HCEC 1CT (cell line): ENCODE measurements at places on chromosomes 5 and 9.

DNA sequence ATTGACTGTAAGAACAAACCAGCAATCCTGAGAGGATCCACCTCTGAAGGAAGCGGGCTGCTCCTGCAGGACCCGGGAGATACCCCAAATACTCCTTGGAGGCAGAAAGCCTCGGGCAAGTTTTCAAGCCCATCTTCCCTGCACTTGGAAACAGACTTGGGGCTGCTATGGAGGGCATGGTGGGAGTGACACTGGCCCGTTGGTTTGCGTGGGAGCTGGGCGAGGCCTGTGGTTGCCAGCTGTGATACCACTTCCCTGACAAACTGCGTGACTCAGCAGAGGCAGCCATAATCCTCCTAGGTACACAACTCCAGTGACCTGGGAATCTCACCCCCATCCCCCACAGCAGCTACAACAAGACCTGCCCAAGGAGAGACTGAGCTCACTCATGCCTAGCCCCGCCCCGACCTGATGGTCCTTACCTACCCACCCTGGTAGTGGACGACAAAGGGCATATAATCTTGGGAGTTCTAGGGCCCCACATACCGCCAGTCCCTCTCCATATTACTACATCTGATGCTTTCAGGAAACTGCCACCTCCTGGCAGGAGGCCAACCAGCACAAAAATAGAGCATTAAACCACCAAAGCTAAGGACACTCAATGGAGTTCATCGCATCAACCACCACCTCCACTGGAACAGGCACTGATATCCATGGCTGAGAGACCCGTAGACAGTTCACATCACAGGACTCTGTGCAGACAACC, 38.1 kb upstream of the VLDLR start:
- DNase-seq, result no peak

DNA sequence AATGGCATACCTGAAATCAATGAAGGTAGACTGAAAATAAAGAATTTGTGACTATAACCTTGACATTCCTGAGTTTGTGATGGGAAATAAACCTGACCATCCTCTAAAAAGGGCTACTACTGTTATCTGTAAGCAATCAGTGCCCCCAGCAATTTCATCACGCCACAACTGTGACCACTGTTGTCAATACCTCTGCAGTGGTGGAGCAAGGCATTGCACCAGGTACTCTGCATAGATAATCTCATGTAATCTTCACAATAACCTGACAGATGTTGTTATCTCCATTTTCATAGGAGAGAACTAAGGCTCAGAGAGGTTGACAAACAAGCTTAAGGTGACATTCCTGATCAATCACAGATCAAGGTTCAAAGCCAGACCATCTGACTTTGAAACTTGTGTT, 38.5 kb upstream of the FRRS1L start:
- no peak for DNase-seq

- DNase-seq, result peak; percentile 75
Measured at GRCh38 chr9:132669698-132670456, at the start of gene DDX31. Gene DDX31, minus strand, starts transcription at chr9:132669983. Its CDS starts 49 bp downstream, at chr9:132669934.

DNA sequence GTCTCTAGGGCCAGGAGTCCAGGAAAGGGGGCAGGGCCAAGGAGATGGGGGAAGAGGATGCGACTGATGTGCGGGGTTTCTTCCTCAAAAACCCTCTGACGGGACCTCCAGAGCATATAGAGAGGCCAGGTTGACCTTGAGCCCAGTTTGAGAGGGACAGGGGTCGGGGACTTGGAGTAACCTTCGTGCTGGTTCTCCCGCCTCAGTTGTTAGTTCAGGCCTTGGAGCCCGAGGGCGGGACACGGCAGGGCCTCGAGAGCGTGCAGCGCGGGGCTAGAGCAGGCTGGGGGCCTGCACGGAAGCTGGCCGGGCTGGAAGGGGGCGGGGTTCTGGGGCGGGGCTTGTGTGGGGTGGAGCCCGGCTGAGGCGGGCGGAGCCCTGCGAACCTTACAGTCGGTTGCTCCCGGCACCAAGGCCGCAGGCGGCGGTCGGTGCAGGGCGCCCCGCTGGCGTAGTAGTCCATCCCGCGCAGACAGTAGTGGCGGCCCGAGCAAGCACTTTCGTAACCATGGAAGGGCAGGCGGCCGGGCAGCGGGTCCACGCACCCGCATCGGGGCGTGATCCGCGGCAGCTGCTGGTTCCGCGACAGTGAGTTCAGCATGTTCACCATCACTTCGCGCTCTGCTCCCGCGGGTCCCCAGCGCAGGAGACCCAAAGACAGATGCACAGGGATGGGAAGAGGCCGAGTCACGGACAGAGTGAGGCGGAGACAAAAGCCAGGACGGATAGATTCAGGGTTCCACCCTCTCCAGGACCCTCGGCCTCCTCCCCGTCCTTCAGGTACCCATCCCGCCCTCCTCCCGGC, 4.0 kb upstream of the MYORG start:
- DNase-seq, result peak; percentile 72

DNA sequence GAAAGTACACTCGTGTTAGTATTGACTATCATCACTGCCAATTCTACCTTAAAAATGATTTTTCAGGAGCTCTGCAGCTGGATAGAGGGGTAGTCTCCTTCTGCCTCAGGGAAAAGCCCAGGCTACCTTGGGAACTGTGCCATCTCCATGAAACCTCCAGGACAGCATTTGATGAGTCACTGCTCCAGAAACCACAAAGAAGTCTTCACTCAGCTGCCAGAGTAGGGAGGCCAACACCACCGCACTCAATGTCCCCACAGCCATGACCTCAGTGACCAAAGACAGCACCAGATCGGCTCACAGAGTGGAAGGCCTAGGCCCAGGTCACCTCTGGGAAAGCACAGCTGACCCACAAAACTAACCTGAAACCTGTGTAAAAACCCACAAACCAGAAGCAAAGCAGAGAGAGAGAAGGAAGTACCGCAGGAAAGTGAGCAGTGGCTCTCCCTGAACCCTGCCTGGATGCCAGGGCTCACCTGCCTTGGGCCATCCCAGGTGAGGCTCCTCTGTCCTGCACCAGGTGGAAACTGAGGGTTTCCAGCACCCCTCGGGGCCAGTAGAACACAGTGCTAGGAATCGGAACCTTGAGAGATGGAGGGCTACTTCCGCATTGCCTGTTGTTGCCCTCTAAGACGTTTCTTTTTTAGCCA, 30.0 kb downstream of the S1PR3 start:
- peak; percentile 87 for DNase-seq

DNA sequence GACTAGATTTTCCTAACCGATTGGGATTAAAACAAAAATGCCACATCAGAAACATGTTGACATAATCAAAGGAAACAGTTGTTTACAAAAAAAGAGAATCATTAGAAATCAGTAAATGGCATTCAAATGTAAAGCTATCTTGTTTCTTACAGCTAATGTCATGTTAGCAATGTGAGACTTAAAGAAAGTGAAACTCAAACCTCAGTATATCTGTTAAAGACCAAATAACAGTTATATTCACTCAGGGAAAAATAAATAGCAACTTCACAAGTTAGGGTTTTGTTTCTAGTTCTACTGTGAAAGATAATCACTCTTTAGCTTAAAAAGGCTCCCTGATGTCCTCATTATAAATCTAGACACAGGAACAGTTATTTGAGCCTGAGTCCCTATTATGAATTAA, 189.3 kb upstream of the EFNA5 start:
- DNase-seq, result no peak

DNA sequence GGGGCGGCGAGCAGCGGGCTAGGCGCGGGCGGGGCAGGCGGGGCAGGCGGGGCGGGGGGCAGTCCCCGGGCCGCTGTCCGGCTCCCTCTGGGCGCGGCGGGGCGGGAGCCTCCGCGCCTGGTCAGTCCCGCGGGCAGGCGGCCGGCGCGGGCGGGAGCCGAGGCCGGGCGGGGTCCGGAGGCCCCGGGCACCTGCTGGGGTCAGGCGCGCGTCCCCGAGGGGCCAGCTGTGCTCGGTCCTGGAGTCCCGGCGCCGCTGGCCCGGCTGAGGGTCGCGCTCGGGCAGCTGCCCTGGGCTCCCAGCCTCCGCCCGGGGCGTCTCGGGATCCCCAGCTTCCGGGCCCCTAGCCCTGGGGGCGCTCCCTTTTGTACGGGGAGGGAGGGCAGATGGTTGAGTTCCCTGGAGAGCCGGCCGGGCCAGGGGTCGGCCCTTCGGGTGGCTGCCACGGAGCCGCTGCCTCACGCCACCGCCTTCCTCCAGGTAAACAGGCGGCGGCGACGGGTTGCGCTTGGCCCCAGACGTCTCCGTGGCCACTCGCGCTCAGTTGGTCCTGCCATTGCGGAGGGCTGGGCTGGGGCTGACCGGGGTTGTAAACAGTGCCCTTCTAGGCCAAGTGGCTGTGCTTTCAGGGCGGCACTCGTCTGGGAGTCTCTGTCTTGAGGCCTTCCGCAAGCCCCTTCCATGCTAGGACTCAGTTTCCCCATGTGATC, 473 bp downstream of the ZBTB34 start:
- DNase-seq, result peak; percentile 23

DNA sequence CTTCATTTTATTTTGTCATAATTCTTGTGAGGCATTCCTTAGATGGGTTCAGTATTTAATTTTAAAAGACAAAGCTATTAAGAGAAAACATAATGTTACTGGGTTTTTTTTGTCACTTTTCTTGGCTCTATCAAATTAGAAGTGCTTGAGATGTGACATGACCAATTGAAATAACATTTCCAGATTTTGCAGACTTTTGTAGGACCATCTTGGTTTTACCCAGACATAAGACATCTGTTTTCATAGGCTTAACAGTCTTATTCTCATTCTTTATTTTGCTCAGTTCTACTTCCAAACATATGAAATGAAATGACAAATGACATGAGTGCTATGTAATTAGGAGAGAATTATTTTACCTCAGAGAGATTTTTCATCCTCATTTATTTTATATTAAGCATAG, 19.6 kb downstream of the GPR21 start:
- DNase-seq, result no peak

DNA sequence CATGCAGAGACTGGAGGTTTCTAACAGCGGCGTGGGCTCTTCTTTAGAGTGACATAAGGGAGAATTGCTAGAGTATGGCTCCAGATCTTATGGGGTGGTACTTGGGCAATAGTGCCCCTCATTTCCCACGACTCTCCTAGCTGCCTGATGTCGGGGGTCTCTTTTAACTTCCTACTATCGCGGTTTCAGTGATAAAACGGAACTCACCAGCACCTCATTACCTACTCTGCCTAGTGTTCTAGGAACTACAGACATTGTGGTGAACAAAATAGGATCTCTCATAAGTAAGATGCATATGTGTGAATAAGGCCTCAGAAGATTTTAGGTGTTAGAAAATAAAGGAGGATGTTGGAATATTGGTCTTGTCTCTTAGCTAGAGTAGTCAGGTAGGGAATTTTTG, 1.1 kb downstream of the ICE1 start:
- no peak for DNase-seq

- DNase-seq, result no peak
Measured at GRCh38 chr5:146754621-146755020, 123.9 kb downstream of the PPP2R2B start.

DNA sequence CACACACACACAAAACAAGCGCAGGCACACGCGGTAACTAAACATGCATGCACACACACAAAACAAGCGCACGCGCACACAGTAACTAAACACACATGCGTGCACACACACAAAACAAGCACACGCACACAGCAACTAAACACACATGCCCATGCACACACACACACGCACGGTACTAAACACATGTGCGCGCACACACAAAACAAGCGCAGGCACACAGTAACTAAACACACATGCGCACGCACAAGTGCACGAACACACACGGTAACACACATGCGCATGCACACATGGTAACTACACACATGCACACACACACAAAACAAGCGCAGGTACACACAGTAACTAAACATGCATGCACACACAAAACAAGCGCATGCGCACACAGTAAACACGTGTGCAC, 19.9 kb upstream of the SLC6A3 start:
- DNase-seq, result no peak
